Cardiac muscle cell (in vitro differentiated cells and primary cell): ENCODE measurements at places on chromosomes 12 and 14. TPM values are rescaled to one million over a fixed set of nuclear protein-coding genes. Genes with fewer than 3 reads are reported as not detected.

Gene ANKS1B
- 1.8 and 6.7 TPM in 2 replicates for total RNA-seq

Gene ARHGEF40
- 32.9 and 41.7 TPM in 2 replicates for total RNA-seq

Gene ZBTB25
- 7.5 and 11.3 TPM in 2 replicates for total RNA-seq

Gene PMCH
- not detected in 2 replicates for total RNA-seq
